CD4-positive, alpha-beta memory T cell (primary cell): ENCODE measurements at places on chromosomes 13 and 19.
A peak's percentile ranks its signal among the peaks of the same experiment; 100 is the strongest.

- no peak for DNase-seq
- H3K4me3 ChIP-seq: no peak overlapping the region
- H3K27ac ChIP-seq: no peak overlapping the region
- H3K4me1 ChIP-seq: no peaks in the 10 kb centered on the region
Measured at GRCh38 chr13:105365831-105366230, 1169.6 kb downstream of the EFNB2 start.

- DNase-seq: no peak
- H3K4me1 ChIP-seq: no peaks in the 10 kb centered on the region
- H3K27ac ChIP-seq: no peak overlapping the region
- H3K4me3 ChIP-seq: no peak overlapping the region
- no peaks in the 10 kb centered on the region for H3K27me3 ChIP-seq
- no peaks in the 10 kb centered on the region for H3K36me3 ChIP-seq
Measured at GRCh38 chr13:74755065-74755464, 620.9 kb upstream of the KLF12 start.

DNA sequence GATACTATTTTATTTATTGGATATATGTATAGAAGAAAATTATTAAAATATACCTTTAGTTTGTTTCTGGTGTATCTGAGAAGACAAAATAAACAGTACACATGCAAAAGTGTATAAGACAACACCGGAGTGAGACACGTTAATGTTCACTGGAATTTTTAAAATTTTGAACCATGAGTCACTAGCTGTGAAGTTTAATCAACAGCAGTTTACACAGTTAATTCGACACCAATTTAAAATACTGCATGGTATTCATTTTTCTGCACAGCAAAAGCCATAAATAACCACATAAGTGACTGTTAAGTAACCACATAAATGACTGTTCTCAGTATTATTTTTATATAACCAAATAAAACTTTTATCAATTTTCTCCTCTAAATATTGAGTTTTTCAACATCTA lies 418.7 kb upstream of the NBEA start:
- H3K27me3 ChIP-seq: no peaks in the 10 kb centered on the region
- H3K4me1 ChIP-seq: no peaks in the 10 kb centered on the region
- no peak for DNase-seq

DNA sequence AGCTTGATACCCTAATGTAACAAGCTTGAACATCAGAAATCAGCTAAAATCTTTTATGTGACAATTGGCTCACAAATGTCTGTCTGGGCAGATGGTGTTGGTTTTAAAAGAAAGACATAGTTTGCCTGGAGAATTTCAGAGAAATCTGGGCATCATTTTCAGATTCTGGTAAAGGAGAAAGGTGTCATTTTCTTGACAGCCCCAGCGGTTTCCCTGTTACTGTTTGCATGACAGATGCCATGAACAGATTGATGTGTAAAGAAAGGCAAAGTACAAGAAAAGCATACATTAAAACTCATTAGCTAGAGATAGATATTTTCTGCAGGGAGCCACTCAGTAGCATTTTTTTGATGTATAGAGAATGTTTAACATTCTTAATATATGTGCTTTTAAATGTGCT lies 987.9 kb downstream of the OLFM4 start:
- H3K4me1 ChIP-seq: no peaks in the 10 kb centered on the region
- no peaks in the 10 kb centered on the region for H3K36me3 ChIP-seq
- no peaks in the 10 kb centered on the region for H3K27me3 ChIP-seq
- no peak overlapping the region for H3K4me3 ChIP-seq
- DNase-seq: no peak

DNA sequence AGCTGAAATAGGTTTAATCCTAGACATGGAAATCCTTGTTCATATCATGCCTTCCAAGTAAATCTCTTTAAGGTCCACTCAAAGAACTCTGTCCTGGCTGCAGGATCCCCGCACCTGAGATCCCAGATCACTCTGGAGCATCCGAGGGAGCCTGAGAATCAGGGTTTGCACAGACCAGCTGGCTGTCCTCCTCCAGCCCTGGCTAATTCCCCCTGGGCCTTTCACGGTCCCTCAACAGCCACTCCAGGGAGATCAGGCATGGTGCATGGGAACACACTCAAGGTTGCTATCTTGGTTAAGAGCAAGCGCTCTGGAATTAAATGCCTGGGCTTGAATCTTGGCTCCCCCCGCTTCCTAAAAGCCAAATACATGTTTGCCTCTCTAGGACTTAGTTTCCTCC lies 130.8 kb downstream of the IRS2 start:
- no peaks in the 10 kb centered on the region for H3K27me3 ChIP-seq
- no peaks in the 10 kb centered on the region for H3K36me3 ChIP-seq
- no peaks in the 10 kb centered on the region for H3K4me1 ChIP-seq

DNA sequence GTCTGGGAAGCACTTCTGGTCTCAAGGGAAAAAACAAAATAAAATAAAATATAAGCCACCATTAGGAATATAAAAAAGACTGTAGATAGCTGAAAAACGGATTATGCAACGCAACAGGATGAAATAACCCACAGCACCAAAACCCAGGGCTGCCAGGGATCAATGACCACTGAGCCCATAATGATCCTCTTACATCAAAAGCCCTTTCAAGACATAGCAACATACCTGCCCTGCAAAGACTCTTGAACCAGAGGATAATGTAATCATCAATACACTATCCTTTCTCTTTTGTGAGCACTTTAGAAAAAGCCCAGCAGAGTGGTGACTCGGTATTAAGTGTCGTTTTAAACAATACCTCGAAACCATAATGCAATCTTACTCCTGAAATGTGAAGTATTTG lies 235.0 kb upstream of the SOX21 start:
- no peak for DNase-seq
- H3K27ac ChIP-seq: no peak overlapping the region
- no peaks in the 10 kb centered on the region for H3K36me3 ChIP-seq
- no peaks in the 10 kb centered on the region for H3K4me1 ChIP-seq
- no peak overlapping the region for H3K4me3 ChIP-seq
- no peaks in the 10 kb centered on the region for H3K27me3 ChIP-seq

DNA sequence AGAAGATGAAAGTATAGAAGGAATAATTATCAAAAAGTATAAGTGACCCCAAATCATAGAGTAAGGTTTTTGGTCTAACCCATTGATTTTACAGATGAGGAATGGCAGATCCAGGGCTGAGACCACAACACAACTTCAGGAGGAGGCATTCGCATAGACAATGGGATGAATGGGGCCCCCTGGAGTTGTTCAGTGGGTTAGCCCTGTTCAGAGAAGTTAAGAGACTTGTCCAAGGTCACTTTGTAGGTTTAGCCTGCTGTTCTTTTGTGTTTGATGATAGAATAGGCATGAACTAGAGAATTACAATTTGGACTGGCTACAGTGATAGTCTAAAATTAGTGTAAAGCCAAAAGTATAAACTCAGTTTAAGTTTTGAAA lies 233.9 kb downstream of the KCNRG start:
- H3K4me1 ChIP-seq: peaks cover 41% of the 10 kb centered on the region
- H3K27me3 ChIP-seq: no peaks in the 10 kb centered on the region
- no peak overlapping the region for H3K4me3 ChIP-seq
- no peak for DNase-seq
- H3K36me3 ChIP-seq: no peaks in the 10 kb centered on the region

- H3K27ac ChIP-seq: no peak overlapping the region
- no peak overlapping the region for H3K4me3 ChIP-seq
- no peaks in the 10 kb centered on the region for H3K4me1 ChIP-seq
- DNase-seq: no peak
- H3K36me3 ChIP-seq: peaks cover 68% of the 10 kb centered on the region
- no peaks in the 10 kb centered on the region for H3K27me3 ChIP-seq
Measured at GRCh38 chr19:7979559-7979958, 25.9 kb downstream of the ELAVL1 start.

GRCh38 chr19:1466461-1467214 lies 12.4 kb downstream of the C19orf25 start:
- no peaks in the 10 kb centered on the region for H3K27me3 ChIP-seq
- no peak overlapping the region for H3K4me3 ChIP-seq
- peaks cover 49% of the 10 kb centered on the region for H3K4me1 ChIP-seq
- no peak overlapping the region for H3K27ac ChIP-seq
- no peaks in the 10 kb centered on the region for H3K36me3 ChIP-seq
- no peak for DNase-seq

GRCh38 chr13:69461397-69461796 lies 646.2 kb upstream of the ATXN8OS start:
- no peaks in the 10 kb centered on the region for H3K27me3 ChIP-seq
- no peaks in the 10 kb centered on the region for H3K4me1 ChIP-seq
- no peak overlapping the region for H3K27ac ChIP-seq

GRCh38 chr13:111901267-111901915 lies 165.6 kb upstream of the SOX1 start:
- no peaks in the 10 kb centered on the region for H3K36me3 ChIP-seq
- DNase-seq: no peak
- no peaks in the 10 kb centered on the region for H3K4me1 ChIP-seq
- H3K4me3 ChIP-seq: no peak overlapping the region

GRCh38 chr13:59706101-59706976 lies 457.4 kb downstream of the DIAPH3 start:
- H3K4me3 ChIP-seq: no peak overlapping the region
- H3K4me1 ChIP-seq: no peaks in the 10 kb centered on the region
- H3K27ac ChIP-seq: no peak overlapping the region
- no peak for DNase-seq
- H3K36me3 ChIP-seq: no peaks in the 10 kb centered on the region

DNA sequence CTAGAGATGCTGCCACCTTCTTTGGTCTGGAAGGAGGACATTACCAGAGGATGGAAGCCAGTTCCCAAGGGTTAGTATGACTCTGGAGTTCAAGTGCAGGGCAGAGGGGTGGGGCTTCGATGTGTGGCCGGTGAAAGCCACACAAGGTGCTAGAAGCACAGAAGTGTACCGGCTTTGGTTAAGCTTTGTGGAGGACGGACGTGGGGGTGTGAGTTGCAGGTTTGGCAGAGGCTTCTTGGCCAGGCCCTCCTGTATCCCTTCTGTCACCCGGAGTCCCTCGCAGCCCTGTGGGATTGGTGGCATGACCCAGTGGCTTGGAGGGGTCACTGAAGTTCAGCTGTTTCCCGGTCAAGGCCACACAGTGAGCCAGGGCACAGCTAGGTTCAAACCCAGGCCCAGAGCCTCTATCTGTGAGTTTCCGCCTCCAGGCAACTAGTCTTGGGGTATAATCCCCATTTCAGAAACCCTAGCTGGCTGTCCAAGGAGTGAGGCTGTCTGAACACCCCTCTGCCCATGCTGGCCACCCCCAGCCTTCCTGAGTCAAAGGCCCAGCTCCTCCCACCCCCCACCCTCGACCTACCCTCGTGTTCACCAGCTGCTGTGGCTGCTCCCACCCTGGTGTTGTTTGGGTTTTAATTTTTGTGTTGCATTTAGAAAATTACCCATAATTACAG lies 4.6 kb upstream of the SSBP4 start:
- no peak overlapping the region for H3K4me3 ChIP-seq
- H3K27me3 ChIP-seq: no peaks in the 10 kb centered on the region
- no peak for DNase-seq
- peak overlapping the region; percentile 9 for H3K27ac ChIP-seq
- no peaks in the 10 kb centered on the region for H3K36me3 ChIP-seq

DNA sequence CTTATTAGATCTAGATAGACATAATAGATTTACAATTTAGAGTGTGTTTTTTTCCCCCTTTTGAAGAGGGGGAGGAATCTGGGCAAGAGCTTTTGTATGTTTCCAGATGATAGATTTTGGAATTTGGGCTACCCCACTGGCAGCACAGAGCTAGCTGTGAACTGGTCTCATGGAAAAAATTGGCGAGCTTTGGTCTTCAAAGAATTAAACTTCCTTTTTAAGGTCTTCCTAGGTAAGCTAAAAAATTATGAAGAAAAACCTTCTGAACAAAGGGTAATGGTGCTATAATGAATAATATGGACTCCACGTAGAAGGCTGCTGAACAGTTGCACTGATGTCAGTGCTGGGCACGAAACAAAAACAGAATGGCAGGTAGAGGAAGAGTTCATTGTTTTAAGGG lies 109.3 kb downstream of the ZIC5 start:
- H3K36me3 ChIP-seq: no peaks in the 10 kb centered on the region
- H3K27ac ChIP-seq: no peak overlapping the region
- H3K27me3 ChIP-seq: no peaks in the 10 kb centered on the region
- DNase-seq: no peak

- no peaks in the 10 kb centered on the region for H3K36me3 ChIP-seq
- no peak overlapping the region for H3K27ac ChIP-seq
- no peak overlapping the region for H3K4me3 ChIP-seq
Measured at GRCh38 chr13:66994517-66995202, 235.5 kb downstream of the PCDH9 start.

DNA sequence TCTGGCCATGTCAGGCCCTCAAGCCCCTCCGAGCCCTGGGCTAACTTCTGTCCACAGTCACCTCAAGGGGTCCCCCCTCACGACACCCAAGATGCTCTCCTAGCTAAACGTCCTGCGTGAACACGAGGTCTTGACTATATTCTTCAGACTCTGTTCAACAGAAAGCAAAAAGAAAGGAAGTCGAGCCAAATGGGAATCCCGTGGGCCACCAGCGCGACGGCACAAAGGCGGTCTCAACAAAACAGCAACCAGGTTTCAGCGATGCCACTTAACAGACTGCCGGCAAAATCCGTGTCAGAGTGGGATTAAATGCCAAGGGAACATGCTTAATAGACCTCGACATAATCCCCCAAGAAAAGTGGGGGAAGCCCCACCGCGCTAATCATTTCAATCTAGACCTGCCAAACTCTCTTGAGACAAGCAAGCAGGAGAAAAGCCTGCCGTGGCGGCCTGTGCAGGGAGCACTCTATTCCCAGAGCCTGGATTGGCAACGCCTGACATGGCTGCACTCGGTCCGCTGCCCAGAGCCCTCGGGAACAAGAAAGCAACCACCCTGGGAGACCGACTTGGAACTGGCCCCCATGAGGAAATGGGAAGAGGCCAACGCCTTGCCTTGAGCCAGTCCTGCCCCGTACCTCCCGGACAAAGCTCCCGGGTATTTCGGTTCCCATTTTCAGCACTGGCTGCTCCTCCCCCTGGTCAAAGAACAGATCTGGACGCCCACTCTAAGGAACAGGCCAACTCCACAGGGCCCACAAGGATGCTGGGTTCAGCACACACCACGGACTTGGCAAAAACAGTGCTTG lies 16.0 kb downstream of the ZC3H4 start:
- H3K4me3 ChIP-seq: no peak overlapping the region
- H3K4me1 ChIP-seq: peaks cover 49% of the 10 kb centered on the region
- peaks cover 20% of the 10 kb centered on the region for H3K36me3 ChIP-seq
- H3K27ac ChIP-seq: no peak overlapping the region
- H3K27me3 ChIP-seq: no peaks in the 10 kb centered on the region

DNA sequence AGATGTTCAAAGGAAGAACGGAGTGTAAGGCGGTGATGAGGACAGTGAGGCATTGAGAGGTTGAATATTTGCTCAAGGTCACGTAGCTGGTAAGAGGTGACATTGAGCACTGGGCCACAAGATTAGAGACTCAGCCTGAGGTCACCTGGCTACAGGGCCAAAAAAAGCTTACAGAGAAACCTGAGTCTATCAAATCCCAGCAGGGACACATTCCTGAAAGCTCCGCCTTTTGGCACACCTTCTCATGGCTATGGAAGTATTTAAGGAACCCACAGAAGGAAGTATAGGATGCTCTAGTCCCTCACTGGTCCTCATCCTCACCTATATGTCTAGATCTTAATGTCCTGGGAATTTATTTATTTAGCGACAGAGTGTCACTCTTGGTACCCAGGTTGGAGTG lies 17.4 kb downstream of the ZNF586 start:
- H3K27ac ChIP-seq: no peak overlapping the region
- no peak overlapping the region for H3K4me3 ChIP-seq
- H3K4me1 ChIP-seq: no peaks in the 10 kb centered on the region
- DNase-seq: no peak
